ENCODE measurements at places on chromosomes 7 and 10.

GRCh38 chr7:93509303-93509702, 65.2 kb downstream of the CALCR start:
- no peak for DNase-seq

- DNase-seq: no peak
These were observed 86.2 kb upstream of the LRGUK start for GRCh38 chr7:134040988-134041387.

DNA sequence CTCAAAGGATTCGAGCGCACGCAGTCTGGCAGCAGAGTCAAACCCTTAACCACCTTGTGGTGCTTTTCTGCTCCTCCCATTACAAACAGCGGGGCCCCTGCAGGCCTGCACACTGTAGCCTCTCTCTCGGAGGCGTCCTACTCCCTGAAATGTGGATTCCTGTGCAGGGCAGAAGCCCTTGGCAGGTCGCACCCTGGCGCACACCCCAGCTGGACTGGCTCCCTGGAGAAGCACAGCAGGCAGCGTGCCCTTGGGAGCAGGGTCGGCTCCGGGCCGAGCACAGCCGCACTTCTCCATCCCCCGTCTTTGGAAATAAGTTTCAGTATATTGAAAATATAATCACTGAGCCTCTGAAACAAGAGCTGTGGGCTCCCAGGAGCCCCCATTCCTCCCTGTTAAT, 144.1 kb downstream of the C10orf105 start:
- no peak for DNase-seq

DNA sequence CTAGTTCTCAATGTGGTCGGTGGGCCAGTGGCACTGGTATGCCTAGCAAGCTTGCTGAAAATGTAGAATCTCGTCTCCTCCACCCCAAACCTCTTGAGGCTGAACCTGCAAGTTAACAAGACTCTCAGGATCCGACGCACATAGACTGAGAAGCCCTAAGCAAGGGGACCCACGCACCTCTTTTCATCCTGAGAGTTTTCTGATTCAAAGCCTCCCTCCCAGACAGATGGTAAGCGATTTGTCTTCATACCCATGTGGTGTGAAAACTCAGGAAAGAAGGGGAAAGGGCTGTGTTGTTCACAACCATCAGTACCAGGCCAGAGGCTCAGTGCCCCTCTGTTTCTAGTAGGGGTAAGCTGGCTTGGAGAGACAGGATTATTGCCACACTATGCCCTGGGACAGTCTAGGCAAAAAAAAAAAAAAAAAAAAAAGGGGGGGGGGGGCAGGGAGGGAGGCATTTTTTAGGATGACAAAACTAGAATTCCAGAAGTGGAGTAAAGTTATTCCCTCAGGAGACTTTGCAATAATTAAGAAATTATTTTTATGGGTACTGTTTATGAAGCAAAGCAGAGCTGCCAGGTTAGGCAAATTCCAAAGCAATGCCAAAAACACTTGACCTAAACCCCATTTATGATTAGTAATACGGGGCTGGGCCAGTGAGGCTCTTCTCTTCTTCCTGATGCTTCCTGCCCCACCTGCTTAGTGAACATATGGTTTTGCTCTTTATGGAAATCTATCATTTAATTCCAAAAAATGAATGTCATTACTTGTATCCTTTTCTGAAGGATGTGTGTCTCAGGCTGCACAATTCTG, 117.6 kb upstream of the PDLIM1 start:
- no peak for DNase-seq

DNA sequence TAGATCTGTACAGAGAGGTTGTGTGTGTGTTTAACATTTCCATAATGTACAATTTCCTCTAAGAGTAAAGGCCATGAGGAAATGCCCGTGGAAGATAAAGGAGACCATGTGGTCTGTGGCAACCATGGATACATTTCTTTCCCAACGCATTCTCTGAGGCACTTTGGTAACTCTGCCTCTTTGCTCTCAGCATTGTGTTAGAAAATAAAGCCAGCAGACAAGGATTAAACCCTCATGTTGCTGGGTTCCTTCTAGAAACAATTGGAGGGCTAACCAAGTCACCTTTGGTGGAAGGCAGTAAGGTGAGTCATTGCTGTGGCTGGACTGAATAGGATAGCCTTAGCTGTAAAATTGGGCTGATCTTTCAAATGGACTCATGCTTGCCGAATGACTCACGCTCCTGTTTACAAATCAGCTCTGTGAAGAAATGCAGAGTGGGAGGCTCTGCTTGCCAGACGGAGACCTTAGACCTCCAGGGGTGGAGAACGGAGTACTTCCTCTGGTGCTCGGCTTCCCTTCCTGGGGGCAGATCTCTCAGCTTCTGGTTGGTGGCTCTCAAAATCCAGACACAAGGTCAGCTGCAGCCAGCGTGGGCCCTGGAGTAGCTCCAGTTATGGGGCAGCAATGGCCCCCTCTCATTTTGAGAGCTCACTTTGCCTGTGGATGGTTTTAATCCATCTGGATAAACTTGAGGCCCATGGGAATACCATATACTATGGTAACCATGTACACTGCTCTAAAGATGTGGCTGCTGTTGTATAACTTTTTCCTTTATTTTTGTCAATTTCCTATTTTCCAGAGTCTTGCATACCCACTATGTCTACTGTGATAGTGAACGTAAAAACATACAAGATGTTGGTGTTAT, 137.3 kb downstream of the TCF7L2 start:
- DNase-seq: no peak

DNA sequence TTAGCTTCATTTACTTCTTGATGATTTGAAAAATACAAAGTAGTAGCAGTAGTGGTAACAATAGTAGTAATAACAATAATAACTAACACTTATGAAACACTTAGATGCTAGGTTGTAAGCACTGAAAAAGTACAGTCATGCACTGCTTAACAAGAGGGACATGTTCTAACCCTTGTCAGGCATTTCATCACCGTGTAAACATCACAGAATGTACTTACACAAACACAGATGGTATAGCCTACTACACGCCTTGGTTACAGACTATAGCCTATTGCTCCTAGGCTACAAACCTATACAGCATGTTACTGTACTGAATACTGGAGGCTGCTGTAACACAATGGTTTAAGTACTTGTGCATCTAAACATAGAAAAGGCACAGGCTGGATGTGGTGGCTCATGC, 60.6 kb downstream of the PUS7 start:
- no peak for DNase-seq

- DNase-seq: no peak
These were observed 12.6 kb downstream of the FAM53B start for GRCh38 chr10:124731551-124731950.

GRCh38 chr10:58351616-58352578, 17.1 kb downstream of the UBE2D1 start:
- no peak for DNase-seq

Data from neural crest cell (in vitro differentiated cells).